SK-N-SH treated with all-trans-retinoic acid at 6 μM for 48 hours (cell line): ENCODE measurements at places on chromosomes 3 and 15.
A peak's percentile ranks its signal among the peaks of the same experiment; 100 is the strongest.

DNA sequence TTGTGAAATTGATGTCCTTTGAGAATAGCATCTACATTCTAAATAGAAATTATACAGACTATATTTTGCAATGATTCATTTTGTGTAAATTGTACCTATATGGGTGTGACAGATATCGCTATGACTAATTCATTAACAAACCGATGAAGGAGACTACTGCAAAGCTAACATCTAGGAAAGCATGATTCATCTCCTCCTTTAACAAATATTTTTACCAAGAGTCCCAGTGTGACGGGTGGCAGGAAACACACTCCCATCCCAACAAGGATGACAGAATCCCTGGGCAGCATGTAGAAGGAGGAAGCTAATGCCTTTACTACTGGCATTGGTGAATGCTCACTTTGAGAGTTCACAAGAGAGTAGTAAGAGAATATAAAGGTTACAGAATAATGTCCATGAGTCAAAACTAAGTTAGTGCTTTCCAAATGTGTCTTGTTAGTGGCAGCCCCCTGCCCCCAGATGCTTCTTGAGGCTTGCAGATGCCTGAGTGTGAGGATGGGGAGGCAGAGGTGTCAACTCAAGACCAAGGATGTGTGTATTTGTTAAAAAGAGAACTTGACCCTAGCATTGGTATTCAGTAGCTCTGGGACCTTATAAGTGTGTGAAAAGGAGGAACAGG, 180.6 kb downstream of the FMN1 start:
- peak; percentile 66 for ATAC-seq

DNA sequence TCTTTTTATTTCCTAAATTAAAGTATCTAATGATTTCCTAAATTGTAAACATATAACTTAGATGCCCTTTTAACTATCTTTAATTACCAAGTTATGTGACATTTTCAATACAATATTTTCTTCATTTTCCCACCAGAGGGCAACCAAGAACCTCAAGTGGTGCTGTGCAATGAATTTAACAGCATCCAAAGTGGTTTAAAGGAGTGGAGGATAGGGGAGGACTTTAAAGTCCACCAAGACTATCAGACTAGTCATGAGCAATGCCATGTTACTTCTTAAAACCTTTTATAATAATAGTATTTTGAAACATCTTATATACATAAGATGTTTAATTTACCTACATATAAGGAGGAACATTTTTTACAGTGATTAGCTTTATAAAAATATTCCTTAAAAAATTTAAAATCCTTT, 74.4 kb downstream of the DLG1 start:
- peak; percentile 80 for ATAC-seq

DNA sequence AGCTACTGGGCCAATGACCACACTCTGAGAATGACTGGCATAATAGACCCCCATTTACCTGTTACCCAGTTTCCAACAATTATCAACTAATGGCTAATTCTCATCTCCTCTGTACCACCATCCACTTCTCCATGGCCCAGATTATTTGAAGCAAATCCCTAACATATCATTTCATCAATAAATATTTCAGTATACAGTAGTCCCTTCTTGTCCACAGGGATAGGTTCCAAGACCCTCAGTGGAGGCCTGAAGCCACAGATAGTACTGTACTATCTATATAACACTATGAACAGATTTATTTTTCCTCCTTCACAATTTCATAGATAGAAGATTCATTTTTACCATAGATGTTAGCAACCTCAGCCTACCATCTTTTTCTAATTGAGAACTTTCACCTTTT, 68.3 kb downstream of the IFT80 start:
- ATAC-seq: no peak

DNA sequence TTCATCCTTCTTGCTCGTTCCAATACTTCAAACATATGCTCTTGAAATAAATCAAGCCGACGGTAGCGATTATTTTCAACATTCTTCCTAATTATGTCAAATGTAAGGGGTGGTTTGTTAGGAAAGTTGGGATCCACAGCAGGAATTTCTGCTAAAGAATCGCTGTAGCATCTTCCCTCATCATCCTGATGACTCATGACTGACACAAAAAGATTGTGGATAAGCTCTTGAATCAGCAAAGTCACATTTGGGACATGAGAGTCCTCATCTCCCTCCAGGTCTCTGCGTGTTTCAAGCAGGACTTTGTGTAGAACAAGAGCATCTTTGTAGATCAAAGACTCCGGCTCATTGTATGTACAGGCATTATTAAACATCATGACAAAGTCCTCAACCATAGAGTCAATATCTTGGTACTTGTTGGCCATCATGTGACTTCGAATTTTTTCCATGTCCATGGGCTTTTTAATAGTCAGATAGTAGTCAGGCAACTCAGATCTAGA, 73.0 kb downstream of the UQCC5 start:
- ATAC-seq: no peak

GRCh38 chr3:55107187-55107586, 179.3 kb upstream of the LRTM1 start:
- no peak for ATAC-seq

DNA sequence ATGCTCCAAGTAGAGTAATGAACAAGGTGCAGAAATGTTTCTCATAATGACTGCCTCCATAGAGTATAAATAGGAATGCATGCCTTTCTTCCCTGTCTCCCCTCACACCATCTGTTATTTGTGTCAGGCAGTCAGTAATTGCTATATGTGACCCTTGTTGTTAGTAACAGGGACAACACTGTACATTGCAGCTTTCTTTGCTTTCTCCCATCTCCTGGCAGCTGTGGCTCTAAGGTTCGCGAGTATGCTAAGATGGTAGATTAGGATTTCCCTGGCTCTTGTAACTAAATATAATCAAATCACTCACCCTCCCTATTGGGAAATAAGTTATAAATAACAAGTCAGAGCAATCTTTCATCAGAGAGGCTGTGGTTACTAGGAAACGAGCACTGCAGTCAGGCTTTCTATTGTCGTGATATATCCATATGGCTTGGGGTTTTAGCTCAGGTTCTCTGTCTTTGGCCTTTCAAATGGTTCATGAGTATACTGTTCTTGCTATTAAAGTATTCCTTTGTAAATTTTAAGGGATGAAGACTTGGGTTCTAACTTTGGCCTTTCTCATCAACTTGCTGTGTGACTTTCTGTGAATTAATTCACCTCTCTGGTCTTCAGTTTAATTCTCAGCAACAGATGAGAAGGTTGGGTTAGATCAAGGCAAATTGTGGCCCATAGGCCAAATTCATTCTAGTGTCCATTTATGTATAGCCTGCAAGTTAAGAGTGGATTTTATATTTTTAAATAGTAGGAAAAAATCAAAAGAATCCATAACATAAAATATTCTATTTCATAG, 8.1 kb upstream of the MINDY4B start:
- no peak for ATAC-seq

GRCh38 chr3:32856355-32856889, 38.6 kb downstream of the TRIM71 start:
- no peak for ATAC-seq

DNA sequence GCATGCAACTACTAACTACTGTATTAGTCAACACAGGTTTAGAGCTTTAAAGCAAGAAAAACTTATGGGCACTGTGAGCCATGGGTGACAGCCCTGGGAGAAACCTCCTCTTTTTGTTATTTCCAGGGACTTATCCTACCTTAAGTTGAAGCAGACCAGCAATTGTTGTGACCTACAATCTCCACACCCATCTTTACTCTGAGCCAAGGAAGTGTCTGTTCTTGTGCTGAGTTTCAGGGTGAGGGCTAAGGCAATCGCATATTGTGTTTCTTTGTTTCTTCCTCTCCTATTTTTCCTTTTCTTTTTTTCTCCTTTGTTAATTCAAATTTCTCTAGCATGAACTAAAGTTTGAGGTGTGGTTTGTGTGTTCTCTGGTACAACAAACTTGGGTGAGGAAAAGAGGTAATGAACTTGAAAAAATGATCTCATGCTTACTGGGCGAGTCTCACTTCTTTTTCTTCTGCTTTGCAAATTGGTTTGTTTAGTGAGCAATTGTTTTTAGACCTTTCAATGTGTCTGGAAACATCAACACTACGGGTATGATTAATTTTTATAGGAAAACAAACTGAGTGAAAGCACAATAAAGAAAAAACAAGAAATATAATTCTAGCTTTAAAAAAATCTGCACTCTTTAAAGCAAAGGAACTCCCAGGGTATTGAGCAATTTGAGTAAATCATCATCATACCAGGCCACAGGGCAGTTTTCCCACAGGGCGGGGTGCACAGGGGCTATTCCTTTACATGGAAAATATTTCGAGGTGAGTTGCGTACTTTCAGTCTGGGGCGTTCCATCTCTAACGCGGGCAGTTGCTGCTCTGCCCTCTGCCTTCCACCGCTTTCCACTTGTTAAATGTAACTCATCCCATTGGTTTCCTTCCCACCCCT, 2.7 kb downstream of the UPK1B start:
- ATAC-seq: no peak

GRCh38 chr15:20361091-20361490, 180.5 kb downstream of the GOLGA6L6 start:
- no peak for ATAC-seq

DNA sequence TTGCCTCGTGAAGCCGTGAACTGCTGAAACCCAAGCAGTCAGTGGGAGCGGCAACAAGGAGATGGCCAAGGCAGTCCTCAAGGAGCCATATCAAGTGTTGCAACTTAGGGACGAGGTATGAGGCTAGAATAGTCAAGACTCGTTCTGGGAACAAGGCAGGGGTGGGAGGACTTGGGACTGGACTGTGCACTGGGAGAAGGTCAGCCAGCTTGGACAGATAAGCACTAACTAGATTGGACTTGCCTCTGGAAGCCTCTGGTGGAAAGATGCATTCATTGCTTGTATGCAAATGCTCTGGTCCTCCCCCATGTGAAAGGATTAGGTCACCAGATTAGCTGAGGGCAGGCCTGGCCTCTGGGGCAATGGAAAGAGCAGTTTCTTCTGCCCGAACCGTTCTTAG, 123.3 kb upstream of the CTNNB1 start:
- ATAC-seq: no peak; the same call in 2 of the 3 replicates
